Activated B cell treated with CpG ODN at 0.5 μM for 24 hours (primary cell): ENCODE measurements at places on chromosomes 12 and 14. TPM values are rescaled to one million over a fixed set of nuclear protein-coding genes. Genes with fewer than 3 reads are reported as not detected.

GRCh38 chr12:39772821-39773259 is 153.2 kb upstream of the ABCD2 start:
- no peak for DNase-seq
- H3K4me1 ChIP-seq, result no peaks in the 10 kb centered on the region
- H3K36me3 ChIP-seq, result no peaks in the 10 kb centered on the region
- no peak overlapping the region for H3K4me3 ChIP-seq
- no peaks in the 10 kb centered on the region for H3K27me3 ChIP-seq

Gene TNFAIP2
- total RNA-seq, result 4.1 and 5.2 TPM in 2 replicates

- peaks cover 4% of the 10 kb centered on the region for H3K36me3 ChIP-seq
- no peak for DNase-seq
- H3K4me1 ChIP-seq, result no peaks in the 10 kb centered on the region
- H3K27ac ChIP-seq, result no peak overlapping the region
- no peak overlapping the region for H3K4me3 ChIP-seq
Observed at GRCh38 chr14:35215110-35215813, 76.9 kb upstream of the PSMA6 start.

Gene CCDC198
- not detected in 2 replicates for total RNA-seq

- H3K4me1 ChIP-seq, result no peaks in the 10 kb centered on the region
- peaks cover 12% of the 10 kb centered on the region for H3K27me3 ChIP-seq
- H3K36me3 ChIP-seq, result peaks cover 9% of the 10 kb centered on the region
- no peak overlapping the region for H3K4me3 ChIP-seq
- no peak overlapping the region for H3K27ac ChIP-seq
Observed at GRCh38 chr14:69246331-69246730, 13.6 kb upstream of the GALNT16 start.
